ENCODE measurements at places on chromosomes 16 and 17. TPM values are rescaled to one million over a fixed set of nuclear protein-coding genes. Genes with fewer than 3 reads are reported as not detected.

- H3K4me1 ChIP-seq = peaks cover 26% of the 10 kb centered on the region
- DNase-seq = no peak
- peak overlapping the region; percentile 40 for H3K27ac ChIP-seq
- no peaks in the 10 kb centered on the region for H3K36me3 ChIP-seq
- H3K4me3 ChIP-seq = no peak overlapping the region
Measured at GRCh38 chr17:78933959-78934568, 8.9 kb upstream of the TIMP2 start.

DNA sequence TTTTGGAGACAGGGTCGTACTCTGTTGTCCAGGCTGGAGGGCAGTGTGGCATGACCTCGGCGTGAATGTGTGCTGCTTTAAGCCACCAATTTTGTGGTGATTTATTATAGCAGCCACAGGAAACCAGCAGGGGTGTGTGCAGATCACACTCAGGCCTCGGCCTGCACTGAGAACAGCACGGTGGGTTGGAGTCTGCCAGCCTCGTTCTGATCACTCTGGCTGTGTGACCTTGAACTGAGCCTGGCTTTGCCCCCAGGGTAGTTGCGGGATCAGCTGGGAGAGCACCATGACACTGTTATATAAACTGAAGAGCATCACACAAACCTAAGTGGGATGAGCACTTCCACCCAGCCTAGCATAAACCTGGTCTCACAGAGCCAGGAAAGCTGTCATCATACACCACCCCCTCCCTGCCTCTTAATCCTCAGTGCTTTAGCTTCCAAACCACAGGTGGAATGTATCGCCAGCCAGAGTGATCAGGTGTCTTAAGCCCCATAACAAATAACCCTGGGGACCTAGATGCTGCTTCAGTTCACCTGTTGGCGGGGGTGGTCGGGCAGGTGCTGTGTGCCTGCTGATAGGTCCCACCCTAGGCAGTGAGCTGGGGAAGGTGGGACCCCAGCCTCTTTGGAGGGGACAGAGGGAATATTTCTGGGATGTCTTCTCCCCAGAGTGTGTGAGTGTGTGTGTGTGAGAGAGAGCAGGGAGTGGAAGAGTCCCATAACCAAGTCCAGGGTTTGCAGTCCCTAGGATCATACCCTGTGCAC lies 28.6 kb upstream of the NDRG4 start:
- H3K4me3 ChIP-seq = no peak overlapping the region
- H3K27me3 ChIP-seq = no peaks in the 10 kb centered on the region
- no peak for DNase-seq

GRCh38 chr17:64174686-64175456 lies 44.9 kb upstream of the ERN1 start:
- no peak overlapping the region for H3K4me3 ChIP-seq
- no peak overlapping the region for H3K27ac ChIP-seq
- no peak for DNase-seq
- peaks cover 4% of the 10 kb centered on the region for H3K36me3 ChIP-seq

- H3K27ac ChIP-seq = peak overlapping the region; percentile 45
- H3K4me1 ChIP-seq = peaks cover 54% of the 10 kb centered on the region
- H3K27me3 ChIP-seq = no peaks in the 10 kb centered on the region
- DNase-seq = peak; percentile 87
- peak overlapping the region; percentile 97 for H3K4me3 ChIP-seq
Measured at GRCh38 chr16:25109643-25110042, 1.9 kb upstream of the LCMT1 start.

DNA sequence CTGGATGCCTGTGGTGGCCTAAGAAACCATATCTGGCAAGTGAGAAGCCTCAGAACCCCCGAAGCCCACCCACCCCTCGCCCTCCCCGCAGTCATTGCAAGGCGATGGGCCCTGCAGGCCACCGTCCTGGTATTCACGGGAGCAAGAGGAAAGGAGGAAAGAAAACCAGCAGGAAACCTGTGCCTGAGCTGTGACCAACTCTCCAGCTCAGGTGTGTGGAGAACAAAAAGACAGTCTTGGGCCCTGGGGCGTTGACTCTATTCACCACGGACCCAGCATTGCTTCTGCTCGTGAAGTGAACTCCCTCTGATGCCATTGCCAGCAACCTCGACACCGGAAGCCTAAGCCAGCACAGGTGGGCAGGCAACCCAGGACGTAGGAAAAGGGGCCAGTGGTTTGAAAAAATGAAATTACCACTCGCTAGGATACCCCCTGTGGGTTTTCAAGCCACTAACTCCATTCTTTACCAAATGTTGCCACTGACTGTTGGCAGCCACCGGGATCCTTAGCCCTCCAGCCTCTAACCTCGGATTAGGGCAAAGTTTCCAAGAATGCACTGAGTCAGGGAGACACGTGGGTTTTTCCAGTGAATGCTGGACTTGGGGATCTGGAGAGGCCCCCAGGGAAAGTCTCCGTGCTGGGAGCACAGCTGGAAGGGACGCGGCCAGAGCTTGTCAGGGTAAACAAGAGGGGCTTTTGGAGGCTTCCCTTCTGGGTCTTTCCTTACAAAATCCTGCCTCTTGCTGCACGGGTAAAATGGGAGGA lies 25.1 kb downstream of the FA2H start:
- H3K4me3 ChIP-seq = no peak overlapping the region
- H3K27ac ChIP-seq = no peak overlapping the region
- no peaks in the 10 kb centered on the region for H3K36me3 ChIP-seq
- no peaks in the 10 kb centered on the region for H3K27me3 ChIP-seq

- H3K27ac ChIP-seq = no peak overlapping the region
- H3K36me3 ChIP-seq = no peaks in the 10 kb centered on the region
- no peak overlapping the region for H3K4me3 ChIP-seq
- H3K27me3 ChIP-seq = no peaks in the 10 kb centered on the region
- no peak for DNase-seq
- no peaks in the 10 kb centered on the region for H3K4me1 ChIP-seq
Measured at GRCh38 chr16:79209308-79209707, 391.2 kb downstream of the MAF start.

- H3K4me1 ChIP-seq = no peaks in the 10 kb centered on the region
- H3K27me3 ChIP-seq = no peaks in the 10 kb centered on the region
- H3K4me3 ChIP-seq = no peak overlapping the region
- no peaks in the 10 kb centered on the region for H3K36me3 ChIP-seq
- DNase-seq = no peak
- no peak overlapping the region for H3K27ac ChIP-seq
Measured at GRCh38 chr17:37792787-37793186, 47.9 kb upstream of the HNF1B start.

- H3K4me1 ChIP-seq = no peaks in the 10 kb centered on the region
- no peak overlapping the region for H3K4me3 ChIP-seq
- no peak for DNase-seq
- H3K36me3 ChIP-seq = peaks cover 44% of the 10 kb centered on the region
Measured at GRCh38 chr16:27508476-27508875, 41.2 kb downstream of the GTF3C1 start.

- no peak overlapping the region for H3K27ac ChIP-seq
- H3K36me3 ChIP-seq = no peaks in the 10 kb centered on the region
- peaks cover 32% of the 10 kb centered on the region for H3K4me1 ChIP-seq
- H3K4me3 ChIP-seq = no peak overlapping the region
Measured at GRCh38 chr16:17270683-17271109, 200.1 kb downstream of the XYLT1 start.

DNA sequence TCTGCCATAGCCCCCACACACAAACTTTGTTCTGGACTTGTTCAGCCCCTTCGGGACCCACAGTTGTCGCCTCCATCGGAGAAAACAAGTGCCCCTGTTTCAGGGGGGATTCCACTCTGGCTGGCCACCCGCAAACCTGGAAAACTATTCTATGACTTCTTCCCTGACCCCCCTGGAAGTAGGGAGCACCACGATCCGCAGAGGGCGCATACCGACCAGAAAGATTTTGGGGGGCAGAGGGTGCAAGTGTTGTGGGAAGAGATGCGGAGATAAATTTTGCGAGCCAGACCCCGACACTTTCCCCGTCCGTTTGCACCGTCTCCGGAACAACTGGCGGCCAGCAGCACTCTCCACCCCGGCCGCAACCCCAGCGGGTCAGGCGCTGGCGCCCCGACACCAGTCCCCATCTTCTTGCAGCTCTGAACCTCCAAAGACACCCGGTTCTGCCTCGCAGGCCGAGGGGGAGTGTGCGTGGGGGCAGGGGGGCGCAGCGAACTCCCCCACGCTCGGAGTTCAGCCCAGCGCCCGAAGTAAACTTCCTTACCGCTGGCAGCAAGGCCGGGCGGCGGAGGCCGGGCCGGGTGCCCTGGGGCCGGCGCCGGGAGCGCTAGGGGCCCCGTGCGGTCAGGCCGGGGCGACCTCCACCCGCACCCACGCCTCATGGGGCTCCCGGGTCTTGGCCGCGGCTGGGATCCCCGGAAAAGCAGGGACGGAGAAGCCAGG lies 744 bp downstream of the SALL1 start:
- H3K27me3 ChIP-seq = no peaks in the 10 kb centered on the region
- DNase-seq = no peak
- no peaks in the 10 kb centered on the region for H3K4me1 ChIP-seq
- H3K36me3 ChIP-seq = no peaks in the 10 kb centered on the region

GRCh38 chr16:2817340-2818271 lies 569 bp downstream of the PRSS21 start:
- no peak overlapping the region for H3K4me3 ChIP-seq
- DNase-seq = no peak
- H3K36me3 ChIP-seq = no peaks in the 10 kb centered on the region
- no peak overlapping the region for H3K27ac ChIP-seq

- H3K4me1 ChIP-seq = no peaks in the 10 kb centered on the region
- DNase-seq = no peak
- no peaks in the 10 kb centered on the region for H3K27me3 ChIP-seq
- H3K27ac ChIP-seq = no peak overlapping the region
Measured at GRCh38 chr16:56300891-56301850, 109.9 kb downstream of the GNAO1 start.

GRCh38 chr16:24149102-24149501 lies 107.0 kb upstream of the CACNG3 start:
- DNase-seq = no peak
- no peaks in the 10 kb centered on the region for H3K36me3 ChIP-seq
- no peaks in the 10 kb centered on the region for H3K4me1 ChIP-seq

- no peak for DNase-seq
- no peaks in the 10 kb centered on the region for H3K27me3 ChIP-seq
- peaks cover 19% of the 10 kb centered on the region for H3K4me1 ChIP-seq
- H3K36me3 ChIP-seq = 0 out of 2 replicates have a peak, but pooled peaks cover 2% of the 10 kb centered on the region
- peak overlapping the region; percentile 68 for H3K4me3 ChIP-seq
Measured at GRCh38 chr17:34981538-34982241, 1.4 kb downstream of the LIG3 start.

GRCh38 chr17:48541036-48541576 lies 3.8 kb downstream of the HOXB2 start:
- no peaks in the 10 kb centered on the region for H3K27me3 ChIP-seq
- no peak overlapping the region for H3K4me3 ChIP-seq
- no peak for DNase-seq
- peaks cover 14% of the 10 kb centered on the region for H3K4me1 ChIP-seq

DNA sequence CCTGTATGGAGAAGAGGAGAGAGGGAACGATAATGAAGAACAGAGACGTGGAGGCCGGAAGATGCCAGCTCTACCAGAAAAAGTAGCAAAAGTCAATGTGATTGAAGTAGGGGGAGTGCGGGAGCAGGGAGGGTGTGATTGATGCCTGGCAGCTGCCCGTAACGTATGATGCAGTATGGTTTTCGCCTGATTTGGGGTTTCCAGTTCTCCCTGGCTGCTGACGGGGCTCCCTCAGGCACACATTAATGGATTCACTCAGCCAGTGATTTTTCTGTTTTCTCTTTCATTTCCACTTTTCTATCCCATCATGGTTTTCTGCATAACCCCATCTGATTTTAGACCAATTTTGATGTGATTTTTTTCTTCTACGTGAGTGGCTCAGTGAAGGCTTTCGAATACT lies 62.1 kb downstream of the PRKCA start:
- no peaks in the 10 kb centered on the region for H3K27me3 ChIP-seq
- no peak overlapping the region for H3K27ac ChIP-seq
- H3K36me3 ChIP-seq = no peaks in the 10 kb centered on the region
- no peaks in the 10 kb centered on the region for H3K4me1 ChIP-seq
- H3K4me3 ChIP-seq = no peak overlapping the region
- DNase-seq = no peak

- H3K36me3 ChIP-seq = no peaks in the 10 kb centered on the region
- H3K27me3 ChIP-seq = no peaks in the 10 kb centered on the region
- no peak overlapping the region for H3K27ac ChIP-seq
- peak; percentile 28 for DNase-seq
Measured at GRCh38 chr16:72467157-72467759, 295.3 kb upstream of the PMFBP1 start.

DNA sequence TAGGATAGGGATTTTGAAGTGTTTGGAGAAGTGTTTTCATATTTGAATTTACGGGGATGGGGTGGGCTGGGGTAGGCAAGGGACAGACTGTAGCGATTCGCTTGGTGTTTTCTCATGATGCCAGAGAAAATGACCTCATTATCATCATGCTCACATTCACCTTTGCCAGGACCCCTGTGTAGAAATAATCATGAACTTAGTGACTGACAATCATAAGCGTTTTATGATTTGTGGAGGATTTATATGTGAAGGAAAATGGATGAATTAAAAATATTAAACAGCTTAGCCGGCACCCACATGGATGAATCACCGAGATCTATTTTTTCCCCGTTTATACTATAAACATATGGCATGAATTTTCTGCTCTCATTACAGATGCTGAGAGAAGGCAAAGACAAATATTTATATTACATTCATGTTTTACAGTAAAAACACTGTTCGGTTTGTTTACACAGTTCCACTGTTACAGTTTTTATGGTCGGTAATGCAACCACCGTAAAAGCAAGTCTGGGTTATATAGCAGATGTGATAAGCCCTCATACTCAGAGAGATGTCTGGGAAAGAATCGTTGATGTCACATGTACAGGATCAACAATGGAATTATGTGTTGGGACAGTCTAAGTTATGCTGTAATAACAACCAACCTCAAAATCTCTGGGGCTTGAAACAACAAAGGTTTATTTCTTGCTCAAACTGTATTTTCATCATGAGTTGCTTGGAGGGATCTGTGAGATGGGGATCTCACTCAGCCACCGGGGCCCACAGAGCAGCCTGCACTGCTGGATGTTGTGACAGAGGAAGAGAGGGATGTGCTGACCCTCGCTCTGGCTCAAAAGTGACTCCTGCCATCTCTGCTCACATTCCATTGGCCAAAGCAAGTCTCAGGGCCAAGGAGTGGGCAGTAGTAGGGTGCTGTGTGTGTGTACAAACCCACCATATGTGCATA lies 85.1 kb downstream of the WWOX start:
- H3K4me1 ChIP-seq = no peaks in the 10 kb centered on the region
- no peak overlapping the region for H3K27ac ChIP-seq
- DNase-seq = no peak
- no peaks in the 10 kb centered on the region for H3K27me3 ChIP-seq

The MT1H gene
- total RNA-seq = not detected

The KRTAP4-5 gene
- not detected for total RNA-seq

The KRT25 gene
- total RNA-seq = not detected

The MGAT5B gene
- 4.4 TPM for total RNA-seq

The RTN4RL1 gene
- total RNA-seq = 3.7 TPM

The SCNN1G gene
- total RNA-seq = not detected

The LYRM9 gene
- 4.8 TPM for total RNA-seq

The TERB1 gene
- total RNA-seq = not detected

The NTN1 gene
- total RNA-seq = 4.2 TPM

The CEP112 gene
- 10.9 TPM for total RNA-seq

The SLC47A2 gene
- total RNA-seq = not detected

Measured in HCT116 (cell line).